ENCODE measurements at places on chromosomes 4 and X.

DNA sequence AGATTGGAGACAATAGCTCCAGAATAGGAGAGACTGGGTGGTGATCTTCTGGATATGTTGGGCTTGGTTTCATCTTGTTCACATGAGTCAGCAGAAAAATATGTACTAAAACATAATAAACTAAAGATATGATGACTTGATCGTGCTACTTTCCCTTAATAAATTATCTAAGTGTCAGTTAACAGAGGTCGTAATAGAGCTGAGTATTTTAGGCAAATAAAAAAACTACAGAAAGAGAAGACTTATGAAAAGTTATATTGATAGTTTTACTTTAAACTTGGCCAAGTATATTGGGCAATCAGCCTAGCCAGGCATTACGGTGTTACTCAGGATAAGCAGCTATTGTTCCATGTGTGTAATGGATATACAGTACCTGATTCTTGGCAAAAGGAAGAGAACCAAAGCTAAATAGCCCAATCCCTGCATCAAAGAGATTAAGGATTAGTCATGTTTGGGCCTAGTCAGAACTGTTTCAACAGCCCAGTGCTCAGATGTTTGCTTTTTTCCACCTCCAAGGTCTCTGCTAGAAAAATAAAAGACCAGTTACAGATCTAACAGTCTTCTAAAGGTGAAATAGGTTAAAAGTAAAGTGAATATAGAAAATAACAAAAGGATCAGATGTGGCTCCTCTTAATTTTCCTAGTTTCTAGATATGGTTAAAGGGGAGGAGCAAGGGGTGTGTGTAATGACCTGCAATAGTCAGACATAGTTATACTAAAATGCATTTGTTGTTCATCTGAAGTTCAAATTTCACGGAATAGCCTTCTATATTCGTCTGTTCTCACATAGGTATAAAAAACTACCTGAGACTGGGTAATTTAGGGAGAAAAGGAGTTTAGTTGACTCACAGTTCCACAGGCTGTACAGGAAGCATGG, 262.6 kb downstream of the ADGRL3 start:
- DNase-seq: no peak

DNA sequence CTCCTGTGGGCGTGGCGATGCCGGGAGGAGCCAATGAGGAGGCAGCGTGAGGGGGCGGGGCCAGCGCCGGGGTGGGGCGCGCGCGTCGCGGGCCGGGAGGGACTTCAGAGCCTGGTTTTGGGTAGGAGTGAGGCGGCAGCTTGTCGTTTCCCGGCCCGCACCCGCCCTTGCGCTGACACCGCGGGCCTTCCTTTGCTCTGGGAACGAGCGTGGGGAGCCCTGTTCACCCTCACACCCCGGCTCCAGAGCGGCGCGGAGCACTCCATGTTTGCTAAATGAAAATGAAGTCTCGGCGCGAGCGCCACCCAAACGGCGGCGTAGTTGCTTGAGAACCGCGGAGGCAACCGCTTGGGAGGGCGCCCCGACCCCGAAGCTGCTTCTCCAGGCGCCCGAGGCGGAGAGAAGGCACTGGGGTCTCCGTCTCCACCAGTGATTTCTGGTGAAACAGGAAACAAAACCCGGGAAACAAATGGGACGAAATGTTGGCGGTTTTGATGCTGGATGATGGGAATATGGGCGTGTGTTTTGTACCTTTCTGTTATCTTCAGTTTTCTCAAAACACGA, 497 bp upstream of the GRPEL1 start:
- no peak for DNase-seq

GRCh38 chrX:68754406-68754805, 74.4 kb upstream of the EFNB1 start:
- DNase-seq: no peak

- no peak for DNase-seq
Measured at GRCh38 chrX:133646719-133647116, 231.4 kb upstream of the GPC4 start.

DNA sequence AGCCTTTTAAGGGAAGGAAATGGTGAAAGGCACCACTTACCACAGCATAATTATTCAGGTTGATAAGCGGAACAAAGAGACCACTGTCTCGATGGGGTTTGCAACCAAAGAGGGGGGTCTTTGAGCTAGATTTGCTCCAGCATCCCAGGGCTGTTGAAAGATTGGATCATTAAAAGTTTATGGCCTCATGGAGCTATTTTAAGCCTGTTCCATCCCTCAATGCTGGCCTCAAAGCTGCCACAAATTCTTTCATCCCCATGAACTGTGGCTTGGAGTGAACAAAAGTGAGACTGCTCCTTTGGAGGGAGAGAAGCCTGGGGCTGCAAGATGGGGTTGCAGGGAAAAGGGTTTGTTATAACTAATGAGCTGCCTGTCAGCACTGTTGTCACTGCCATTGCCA, 209.8 kb downstream of the RTL9 start:
- DNase-seq: no peak

- no peak for DNase-seq
Measured at GRCh38 chr4:8597319-8597718, 4.8 kb downstream of the CPZ start.

- no peak for DNase-seq
Measured at GRCh38 chr4:16217300-16218051, 8.8 kb downstream of the TAPT1 start.

DNA sequence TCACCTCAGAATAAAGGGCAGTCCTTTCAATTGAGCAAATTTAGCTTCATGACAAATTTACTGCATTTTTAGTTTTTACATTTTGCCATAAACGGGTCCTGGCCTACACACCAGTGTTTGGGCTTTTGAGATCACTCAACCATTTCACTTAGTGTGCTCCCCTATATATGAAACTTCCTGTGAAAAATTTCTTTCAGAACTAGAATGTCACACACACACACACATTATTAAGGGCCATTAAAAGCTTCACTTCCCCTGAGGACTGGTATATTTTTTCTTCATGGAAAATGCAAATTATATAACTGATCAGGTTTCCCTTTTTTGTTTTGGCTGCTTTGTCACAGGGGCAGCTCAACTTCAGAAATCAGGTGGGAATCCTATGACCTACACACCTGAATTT, 206.5 kb downstream of the ENOX2 start:
- DNase-seq: no peak

DNA sequence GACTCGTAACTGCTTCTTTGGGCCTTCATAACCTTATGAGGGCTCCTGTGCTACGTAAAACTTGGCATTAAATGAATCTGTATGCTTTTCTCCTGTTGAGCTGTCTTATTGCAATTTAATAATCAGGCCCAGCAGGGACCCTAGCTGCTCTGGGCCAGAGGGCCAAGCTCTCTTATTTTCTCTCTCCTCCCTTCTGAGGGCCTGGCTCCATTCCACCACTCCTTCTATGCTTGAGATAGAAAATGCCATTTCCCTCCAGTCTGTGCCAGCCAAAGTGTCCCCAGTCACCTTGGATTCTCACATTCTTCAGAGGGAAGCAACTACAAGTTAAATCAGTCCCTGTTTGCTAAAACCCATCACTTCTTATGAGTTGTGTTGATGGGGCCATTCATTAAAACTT, 90.1 kb downstream of the CLCN4 start:
- no peak for DNase-seq

GRCh38 chrX:132692066-132692465, 203.2 kb upstream of the MBNL3 start:
- DNase-seq: no peak

GRCh38 chr4:150402871-150403272, 179.1 kb upstream of the MAB21L2 start:
- peak; percentile 24 for DNase-seq

GRCh38 chr4:69759189-69759604, 1.2 kb downstream of the SULT1B1 start:
- no peak for DNase-seq

- peak; percentile 74 for DNase-seq
Measured at GRCh38 chrX:15471028-15471427, 22.1 kb downstream of the PIR start.

- DNase-seq: peak; percentile 31
Measured at GRCh38 chrX:79081895-79082512, 62.5 kb upstream of the GPR174 start.

DNA sequence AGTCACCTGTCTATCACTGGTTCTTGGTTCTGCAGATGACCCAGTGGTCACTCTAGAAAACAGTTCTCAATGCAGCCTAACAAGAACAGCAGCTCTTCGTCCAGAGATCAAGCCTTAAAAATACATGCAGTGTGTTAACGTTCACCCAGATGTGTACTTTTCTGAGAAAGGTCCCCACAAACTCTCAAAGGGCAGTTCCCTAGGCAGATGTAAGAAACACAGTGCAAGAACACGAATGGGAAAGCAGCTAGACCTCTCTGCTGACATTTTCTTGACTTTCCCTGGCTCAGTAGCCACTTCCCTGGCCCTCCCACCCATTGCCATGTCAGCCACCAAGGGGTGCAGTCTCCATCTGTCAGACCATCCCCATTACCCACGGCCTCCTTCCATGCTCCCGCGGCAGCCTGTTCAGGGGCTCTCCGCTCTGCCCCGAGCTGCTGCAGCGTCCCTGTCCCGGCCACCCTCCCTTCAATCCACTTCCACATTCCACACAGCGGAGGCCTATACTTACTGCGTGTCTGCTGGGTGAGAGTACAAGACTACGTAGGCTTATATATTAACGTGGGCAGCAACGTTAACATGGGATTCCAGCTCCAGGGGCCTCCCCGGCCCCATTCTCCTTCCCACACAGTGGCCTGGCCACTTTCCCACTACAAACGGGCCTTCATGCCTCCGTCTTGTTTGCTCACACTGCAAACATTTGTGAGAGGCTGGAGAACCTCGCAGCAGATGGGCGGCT, 34.3 kb downstream of the IRF2 start:
- DNase-seq: no peak

DNA sequence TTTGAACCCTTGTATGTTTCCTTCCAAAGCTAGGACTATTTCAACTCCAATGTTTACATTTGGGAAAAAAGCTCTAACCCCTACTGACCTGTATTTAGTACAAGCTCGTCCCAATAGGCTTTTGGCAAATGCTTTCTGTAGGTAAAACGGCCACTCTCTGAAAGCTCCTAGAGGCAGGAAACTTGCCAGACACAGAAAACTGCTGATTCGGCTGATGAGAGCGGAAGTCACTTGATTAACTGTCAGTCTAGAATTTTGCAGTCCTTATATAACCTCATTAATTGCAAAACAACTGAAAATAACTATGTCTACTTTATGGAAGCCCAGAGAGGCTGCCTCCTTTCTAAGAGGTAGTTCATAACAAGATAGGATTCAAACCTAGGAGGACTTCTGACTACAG, 108.1 kb downstream of the TSPAN7 start:
- DNase-seq: no peak

DNA sequence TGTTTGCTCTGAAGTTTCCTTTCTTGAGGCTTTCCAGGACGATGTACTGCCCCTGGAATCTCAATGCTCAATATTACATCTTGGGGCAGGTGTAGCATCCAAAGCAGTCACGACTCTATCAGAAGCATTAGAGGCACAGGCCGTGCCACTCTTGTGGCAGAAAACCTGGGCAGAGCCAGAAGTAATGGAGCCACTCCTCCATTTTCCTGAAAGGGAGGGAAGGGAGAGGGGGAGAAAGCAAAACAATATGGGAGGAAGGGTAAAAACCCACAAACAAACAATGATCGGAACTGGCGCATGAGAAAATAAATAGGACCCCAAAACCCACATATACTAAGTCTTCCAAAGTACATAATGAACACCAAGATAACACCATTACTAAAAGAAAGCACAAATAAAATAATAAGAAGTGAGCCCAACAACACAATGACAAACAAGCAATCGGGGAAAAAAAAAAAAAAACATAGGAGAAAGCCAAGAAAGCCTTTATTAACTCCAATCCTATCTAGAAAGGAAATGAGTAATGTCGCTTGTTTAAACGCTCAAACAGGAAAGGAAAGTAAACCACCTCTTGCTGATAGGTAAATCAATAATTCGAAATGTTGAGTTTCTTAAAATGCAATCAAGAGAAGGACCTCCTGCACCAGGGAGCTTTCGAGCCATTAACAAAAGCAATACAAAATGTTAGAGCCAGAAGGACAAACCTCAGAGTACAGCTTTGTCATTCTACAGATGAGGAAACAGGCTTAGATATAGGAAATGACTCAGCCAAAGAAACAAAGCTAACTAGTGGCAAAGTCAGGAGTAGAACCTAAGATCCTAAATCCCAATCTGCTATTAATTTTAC, 117.4 kb downstream of the ATRX start:
- DNase-seq: no peak

- no peak for DNase-seq
Measured at GRCh38 chrX:94936722-94937121, 1262.7 kb downstream of the FAM133A start.

All from neural progenitor cell (in vitro differentiated cells).